ENCODE measurements at places on chromosomes 7 and 10.

GRCh38 chr10:25631471-25631870, 302.6 kb upstream of the MYO3A start:
- DNase-seq, result no peak

- no peak for DNase-seq
Measured at GRCh38 chr7:7529328-7529727, 6.3 kb downstream of the COL28A1 start.

GRCh38 chr7:133545618-133546017, 292.7 kb downstream of the EXOC4 start:
- no peak for DNase-seq

DNA sequence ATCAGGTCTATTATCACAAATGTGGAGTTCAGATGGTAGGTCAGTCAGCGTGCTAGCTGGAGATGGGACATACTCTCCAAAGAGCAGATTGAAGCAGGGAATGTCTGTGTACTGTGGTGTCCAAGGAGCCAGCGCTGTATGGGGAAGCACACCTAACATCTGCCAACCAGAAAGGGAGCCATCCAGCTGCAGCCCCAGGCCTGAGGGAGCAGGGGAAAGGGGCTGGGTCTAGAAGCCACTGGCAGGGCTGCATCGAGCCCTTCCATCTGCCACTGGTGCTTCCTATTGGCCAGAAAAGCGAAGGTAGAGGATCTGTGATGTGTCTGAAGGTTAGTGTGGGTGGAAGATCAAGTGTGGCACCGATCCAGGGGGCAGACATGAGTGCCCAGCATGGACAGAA, 8.0 kb upstream of the RAMP3 start:
- DNase-seq, result no peak

- no peak for DNase-seq
Measured at GRCh38 chr7:117325836-117326235, 3.0 kb upstream of the WNT2 start.

GRCh38 chr10:119406601-119407253, 135.8 kb downstream of the RGS10 start:
- no peak for DNase-seq

- DNase-seq, result peak; percentile 85
Measured at GRCh38 chr7:30026229-30027064, at the start of gene FKBP14. FKBP14 (minus strand) TSS chr7:30026702; CDS start chr7:30026508, 194 bp downstream.

GRCh38 chr7:81501220-81501619, 268.6 kb downstream of the HGF start:
- no peak for DNase-seq

- no peak for DNase-seq
Measured at GRCh38 chr10:8444630-8445029, 390.1 kb downstream of the GATA3 start.

GRCh38 chr7:139023076-139023475, 12.8 kb downstream of the ZC3HAV1L start:
- no peak for DNase-seq

DNA sequence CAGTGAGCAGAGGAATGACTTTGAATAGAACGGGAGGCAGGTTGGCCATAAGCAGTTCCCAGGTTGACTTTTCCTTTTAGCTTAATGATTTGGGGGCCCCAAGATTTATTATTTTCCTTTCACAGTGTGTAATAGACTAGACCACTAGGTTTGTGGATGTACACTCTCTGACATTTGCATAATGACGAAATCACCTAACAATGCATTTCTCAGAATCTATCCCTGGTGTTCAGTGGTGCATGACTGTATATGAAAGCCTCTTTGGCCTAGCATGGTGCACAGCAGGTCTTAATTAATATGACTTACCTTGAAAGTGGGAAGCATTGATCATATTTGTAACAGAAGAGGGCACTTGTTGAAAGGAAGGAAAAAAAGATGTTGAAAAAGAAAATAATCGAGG, 761.9 kb downstream of the TYW1 start:
- no peak for DNase-seq

- DNase-seq, result no peak
Measured at GRCh38 chr10:34845070-34845469, 30.0 kb upstream of the PARD3 start.

GRCh38 chr7:26090927-26091519, 61.0 kb upstream of the NFE2L3 start:
- DNase-seq, result no peak

- DNase-seq, result no peak
Measured at GRCh38 chr10:21424459-21424861, 101.0 kb downstream of the SKIDA1 start.

DNA sequence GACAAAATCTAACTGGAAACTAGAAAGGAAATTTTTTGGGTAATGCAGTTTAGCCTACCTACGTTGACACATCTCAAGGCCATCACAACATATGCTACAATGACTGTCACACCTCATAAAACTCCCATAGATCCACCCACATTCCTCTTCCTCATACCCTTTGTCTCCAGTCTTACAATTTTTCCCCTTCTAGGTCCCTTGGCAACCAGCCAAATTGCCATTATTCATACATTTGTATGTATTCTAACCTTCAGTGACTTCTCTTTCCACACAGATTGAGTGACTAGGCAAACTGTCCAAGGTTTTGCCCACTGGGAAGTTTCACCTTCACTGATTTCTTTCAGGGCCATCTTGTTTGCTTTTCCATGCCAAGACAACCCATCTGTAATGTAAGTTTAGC, 100.5 kb upstream of the TPK1 start:
- no peak for DNase-seq

DNA sequence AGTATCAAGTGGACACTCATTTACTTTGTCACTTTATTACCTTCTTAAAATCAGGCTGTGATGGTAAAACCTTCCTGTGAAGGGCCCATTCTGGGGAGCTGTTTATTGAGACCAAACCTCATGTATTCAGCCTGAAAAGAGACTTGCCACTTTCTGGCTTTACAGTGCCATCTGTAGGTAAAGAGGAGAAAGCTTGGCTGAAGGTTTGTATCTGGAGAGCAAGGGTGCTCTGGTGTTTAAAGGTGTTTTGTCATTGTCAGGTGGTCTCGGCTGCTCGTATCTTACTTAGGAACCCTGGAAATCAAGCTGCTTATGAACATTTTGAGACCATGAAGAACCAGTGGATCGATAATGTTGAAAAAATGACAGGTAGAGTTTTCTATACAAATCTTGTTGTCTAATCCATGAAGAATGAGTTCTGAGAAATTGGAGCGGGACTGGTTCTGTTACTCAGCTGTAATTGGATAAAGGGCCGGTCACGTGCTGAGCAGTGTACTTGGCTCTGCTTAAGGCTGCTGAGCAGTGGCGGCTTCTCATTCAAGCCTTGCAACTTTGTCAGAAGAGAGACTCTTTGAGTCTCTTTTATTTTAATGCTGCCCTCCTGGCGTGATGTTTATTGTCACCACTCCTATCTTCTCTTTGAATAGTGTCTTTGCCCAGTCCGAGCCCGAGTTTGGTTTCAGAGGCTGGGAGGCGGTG, 46.9 kb downstream of the AP3M1 start:
- DNase-seq, result no peak

- DNase-seq, result no peak
Measured at GRCh38 chr10:96833220-96834001, 1.3 kb downstream of the LCOR start.

DNA sequence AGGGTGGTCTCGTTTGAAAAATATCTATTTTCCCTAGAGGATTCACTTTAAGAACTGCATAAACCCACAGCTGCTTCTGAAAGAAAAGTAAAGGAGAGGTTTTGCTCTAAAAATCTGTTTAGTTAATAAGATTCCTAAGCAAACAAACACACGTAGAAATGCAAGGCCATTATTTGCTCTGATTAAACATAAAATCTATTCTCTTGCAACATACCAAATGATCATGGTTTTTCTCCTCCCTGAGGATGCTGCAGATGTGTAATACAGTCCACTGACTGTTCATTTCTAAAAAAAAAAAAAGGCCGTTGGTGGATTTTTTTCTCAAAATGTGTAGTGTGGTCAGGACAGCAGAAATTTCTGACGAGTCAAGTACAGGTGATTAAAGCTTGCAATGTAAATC, 98.6 kb downstream of the BUB3 start:
- no peak for DNase-seq

DNA sequence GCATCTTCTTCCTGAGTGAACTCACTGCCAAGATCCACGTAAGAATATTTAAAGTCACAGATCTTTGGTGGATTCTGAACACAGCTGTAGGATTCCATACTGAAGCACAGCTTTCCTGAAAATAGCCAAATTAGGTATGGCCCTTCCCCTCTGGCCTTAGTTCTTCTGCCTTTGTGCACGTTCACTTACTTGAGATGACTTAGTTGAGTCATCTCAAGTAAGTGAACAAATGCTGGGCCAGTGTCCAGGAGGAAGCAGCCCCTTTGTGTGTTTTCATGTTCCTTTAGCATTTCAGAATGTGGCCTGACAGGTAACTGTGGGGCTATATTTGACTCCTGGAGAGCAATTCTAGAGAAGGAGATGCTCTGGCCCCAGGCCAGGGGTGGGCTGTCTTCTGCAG, 51.5 kb downstream of the CCNY start:
- DNase-seq, result no peak

GRCh38 chr7:107079212-107079940, 34.9 kb downstream of the PRKAR2B start:
- DNase-seq, result no peak

- DNase-seq, result peak; percentile 45
Measured at GRCh38 chr10:6062101-6062771, at the start of gene IL2RA. IL2RA (minus strand) TSS chr10:6062367; CDS start chr10:6062151, 216 bp downstream.

- DNase-seq, result no peak
Measured at GRCh38 chr7:47885309-47885986, 62.8 kb downstream of the PKD1L1 start.

DNA sequence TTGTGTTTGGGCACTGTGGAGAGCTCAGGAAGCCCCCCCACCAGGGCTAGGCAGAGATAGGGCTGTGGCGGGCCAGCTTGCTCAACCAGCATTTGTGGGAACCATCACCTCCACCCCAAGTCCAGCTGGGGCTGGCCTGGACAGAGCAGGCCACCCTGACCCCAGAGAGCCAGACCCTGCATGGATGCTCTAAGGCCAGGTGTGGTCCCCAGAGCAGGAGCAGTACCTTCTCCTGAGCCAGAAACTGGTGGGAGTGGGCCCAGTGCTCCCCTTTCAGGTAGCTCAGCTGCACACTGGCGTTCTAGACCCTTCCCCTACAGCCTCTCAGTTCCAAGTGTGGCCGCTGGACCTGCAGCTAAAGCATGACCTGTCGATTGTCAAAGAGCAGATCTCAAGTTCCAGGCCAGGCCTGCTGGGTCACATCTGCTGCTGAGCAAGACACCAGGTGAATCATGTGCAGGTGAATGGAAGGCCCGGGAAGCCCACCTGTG, 57.2 kb downstream of the RASGEF1A start:
- DNase-seq, result no peak

DNA sequence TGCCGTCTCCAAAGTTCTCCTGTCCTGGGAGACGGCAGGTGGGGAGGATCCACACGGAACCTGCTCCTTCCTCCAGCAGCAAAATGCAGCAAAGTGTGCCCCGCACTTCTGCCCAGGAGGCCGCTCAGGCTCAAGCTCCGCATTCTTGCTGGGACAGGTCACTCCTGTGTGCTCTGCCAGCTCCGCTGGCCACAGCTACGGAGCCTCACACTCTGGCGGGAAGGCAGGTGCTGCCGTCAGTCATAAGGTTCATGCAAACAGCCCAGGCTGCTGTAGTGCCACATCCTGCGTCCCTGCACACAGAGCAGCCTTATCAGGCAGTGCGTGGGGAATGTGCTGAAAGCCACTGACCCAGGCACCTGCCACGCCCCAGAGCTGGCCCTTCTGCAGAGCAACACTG, 22.4 kb downstream of the ADGRA1 start:
- DNase-seq, result no peak

GRCh38 chr7:39554583-39555165, 11.5 kb upstream of the YAE1 start:
- no peak for DNase-seq

- DNase-seq, result no peak
Measured at GRCh38 chr10:22321156-22321923, 441 bp downstream of the BMI1 start.

DNA sequence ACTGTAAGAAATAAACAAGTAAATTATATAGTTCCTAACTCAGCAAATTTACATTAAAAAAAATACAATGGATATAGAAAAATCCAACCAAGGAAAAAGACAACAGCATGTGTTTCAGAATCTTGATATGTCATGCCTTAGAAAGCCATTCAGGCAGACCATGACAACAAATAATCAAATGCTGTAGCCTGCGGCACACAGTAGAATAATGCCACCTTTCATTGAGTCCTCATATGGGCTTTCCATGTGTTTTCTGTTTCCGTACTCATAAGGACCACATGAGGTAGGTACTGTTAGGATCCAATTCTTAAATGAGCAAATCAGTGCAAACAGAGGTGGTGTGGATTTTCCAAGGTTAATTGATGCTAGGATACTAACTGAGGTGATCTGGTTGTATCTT, 138.6 kb downstream of the CUBN start:
- no peak for DNase-seq

DNA sequence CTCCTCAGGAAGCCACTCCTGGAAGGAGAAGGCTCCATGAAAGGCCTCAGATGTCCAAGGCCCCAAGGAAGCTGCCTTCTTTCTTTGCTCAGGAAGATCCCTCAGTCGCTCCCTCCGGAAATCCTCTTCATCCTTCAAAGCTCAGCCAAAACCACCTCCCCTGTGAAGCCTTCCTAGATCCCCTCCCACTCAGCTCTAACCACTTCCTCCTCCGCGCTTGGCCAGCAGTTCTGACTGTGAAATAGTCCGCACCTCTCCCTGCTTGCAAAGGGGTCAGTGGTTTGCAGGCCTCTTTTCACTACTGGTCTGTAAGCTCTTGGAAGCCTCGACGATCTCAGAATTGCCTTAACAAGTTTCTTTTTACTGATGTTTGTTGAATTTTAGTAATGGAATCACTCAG, 23.9 kb downstream of the PYROXD2 start:
- peak; percentile 34 for DNase-seq

DNA sequence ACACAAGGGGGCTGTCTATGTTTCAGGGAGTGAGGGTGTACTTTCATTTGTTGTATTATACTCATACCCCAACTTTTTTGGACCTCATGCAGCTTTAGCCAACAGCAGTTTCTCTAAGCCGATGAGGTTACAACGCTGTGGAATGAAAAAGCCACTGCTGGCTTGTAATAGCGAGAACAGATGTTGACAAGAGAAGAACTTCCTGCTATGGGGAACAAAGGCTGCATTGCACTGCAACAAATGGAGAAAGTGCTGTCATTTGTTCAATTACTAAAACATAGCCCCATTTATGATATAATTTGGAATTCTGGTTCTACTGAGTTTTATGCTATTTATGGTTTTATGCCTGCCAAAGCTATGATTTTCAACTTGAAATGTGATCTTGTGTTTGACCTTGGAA, 104.2 kb upstream of the TMEM72 start:
- DNase-seq, result no peak

DNA sequence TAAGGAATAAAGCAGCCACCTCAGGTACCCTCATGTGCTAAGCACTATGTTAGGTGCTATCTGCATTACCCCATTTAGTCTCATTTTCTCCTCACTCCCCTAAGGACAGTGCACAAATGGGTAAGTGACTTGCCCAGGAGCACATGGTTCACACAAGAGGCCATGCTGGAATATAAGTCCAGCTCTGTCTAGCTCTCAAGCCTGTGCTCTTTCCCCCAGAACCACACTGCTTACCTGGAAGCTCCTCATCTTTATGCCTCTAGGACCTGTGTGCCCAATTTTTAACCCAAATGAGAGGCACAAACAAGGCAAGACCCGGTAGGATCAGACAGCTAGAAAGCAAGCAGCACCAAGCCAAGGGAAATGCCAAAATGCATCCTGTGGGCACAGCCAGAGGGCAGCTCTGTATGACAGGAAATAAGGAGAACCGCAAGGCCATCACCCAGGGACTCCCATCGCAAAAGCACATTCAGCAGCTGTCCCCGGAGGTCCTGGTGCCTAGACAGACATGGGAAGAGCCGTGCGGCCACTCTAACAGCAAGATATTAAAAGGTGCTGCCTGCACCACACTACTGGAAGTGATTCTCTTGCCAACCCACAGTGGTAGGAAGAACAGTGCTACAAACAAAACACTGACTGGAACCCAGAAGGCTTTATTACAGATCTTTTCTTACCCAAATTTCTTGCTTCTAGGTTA, 88.1 kb downstream of the GSAP start:
- DNase-seq, result peak; percentile 2
